ENCODE measurements at places on chromosomes 16 and 17.

- no peak for DNase-seq
These were observed 19.0 kb downstream of the MEAK7 start for GRCh38 chr16:84485255-84486010.

DNA sequence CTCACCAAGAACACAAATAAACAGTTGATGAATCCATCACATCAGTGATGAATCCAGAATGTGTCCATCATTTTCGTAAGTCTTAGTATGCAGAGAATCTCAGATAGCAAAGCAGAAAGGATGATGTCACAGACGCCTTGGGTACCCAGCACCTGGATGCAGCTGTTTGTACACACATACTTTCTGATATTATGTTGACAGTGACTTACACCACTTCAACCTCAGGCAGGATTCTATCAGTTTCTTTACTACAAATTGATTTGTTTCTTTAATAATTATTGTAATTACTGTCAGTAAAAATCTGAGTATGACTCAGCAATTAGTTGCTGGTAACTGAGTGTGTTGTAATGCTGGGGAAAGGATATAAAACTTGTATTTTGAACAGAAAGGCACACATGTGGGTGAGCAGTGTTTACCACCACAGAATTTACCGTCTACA, 159.8 kb downstream of the RPTOR start:
- DNase-seq: no peak

GRCh38 chr16:56408379-56409098, 16.8 kb downstream of the AMFR start:
- no peak for DNase-seq

- no peak for DNase-seq
These were observed 885 bp downstream of the CNTNAP4 start for GRCh38 chr16:76278086-76278485.

GRCh38 chr16:53518550-53519416, 15.8 kb upstream of the AKTIP start:
- DNase-seq: peak; percentile 76

DNA sequence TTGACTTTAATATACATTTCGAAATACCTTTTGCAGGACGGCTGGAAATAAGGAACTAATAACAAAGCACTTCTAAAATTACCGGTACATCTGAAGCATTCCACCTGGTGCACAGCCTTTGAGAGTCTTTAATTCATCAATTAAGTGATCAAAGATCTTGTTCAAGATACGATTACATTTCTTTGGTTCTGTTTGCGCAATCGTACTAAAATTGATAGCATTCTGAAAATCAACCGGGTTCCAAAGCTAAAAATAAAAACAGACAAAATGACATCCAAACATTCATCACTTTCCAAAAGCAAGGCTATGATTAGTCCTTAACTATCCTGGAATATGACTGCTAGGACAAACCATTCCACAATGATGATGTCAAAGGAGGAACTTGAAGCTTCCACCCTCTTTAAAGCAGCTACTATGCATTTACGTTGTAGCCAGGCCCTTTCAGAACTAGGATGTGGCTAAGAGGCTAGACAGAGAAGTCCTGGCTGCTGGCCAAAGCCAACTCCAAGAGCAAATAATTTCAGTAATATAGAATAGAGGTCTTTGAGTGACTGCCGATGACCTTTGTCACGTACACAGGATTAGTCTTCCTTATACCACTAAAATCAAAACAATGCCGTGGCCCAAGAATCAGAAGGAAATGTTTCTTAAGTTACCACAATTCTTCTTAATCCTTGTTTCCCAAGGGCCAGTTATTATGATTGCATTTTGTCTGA, 299.8 kb upstream of the PSMD7 start:
- no peak for DNase-seq

DNA sequence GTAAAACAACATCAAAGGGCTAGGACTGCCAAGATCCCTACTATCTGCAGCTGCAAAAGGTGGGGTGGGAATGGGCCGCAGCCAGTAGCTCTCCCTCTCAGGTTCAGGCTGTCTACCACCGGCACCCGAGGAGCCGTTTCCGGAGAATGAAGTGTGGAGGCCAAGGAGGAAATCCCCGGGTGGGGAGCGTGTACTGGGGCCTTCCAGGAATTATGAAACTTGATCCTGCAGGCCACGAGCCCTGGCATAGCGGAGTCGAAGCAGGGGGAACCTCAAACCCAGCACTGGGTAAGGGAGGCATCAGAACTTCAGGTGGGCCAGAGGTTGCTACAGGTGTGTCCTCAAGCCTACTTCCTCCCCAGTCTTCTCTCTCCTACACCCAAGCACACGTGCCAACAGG, 5.1 kb downstream of the INPP5K start:
- no peak for DNase-seq

GRCh38 chr17:47726796-47727703, 6.0 kb upstream of the TBX21 start:
- DNase-seq: no peak

- DNase-seq: no peak
These were observed 111.4 kb upstream of the ZFHX3 start for GRCh38 chr16:73159296-73159695.

Data from CD8-positive, alpha-beta memory T cell (primary cell).